HFF-Myc (cell line): ENCODE measurements at places on chromosomes 4 and X.
A peak's percentile ranks its signal among the peaks of the same experiment; 100 is the strongest.

DNA sequence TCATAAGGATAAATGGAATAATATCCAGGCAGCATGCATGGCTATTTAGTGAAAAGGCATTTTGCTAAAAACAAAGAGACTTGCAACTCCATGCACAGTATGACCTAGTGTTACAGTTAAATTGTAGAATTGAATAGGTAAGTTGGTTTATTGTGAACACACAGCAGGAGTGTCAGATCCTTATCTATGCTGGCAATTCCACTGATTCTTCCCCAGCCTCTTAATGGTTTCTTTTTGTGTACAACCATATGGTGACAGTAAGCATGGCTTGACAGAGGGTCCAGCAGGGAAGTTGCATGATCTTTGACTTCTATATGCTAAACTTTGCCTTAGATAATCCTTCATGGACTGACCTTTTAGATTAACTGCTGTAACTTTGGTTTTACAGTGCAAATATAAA is 936.6 kb upstream of the EPHA5 start:
- DNase-seq, result no peak

- DNase-seq, result no peak
Observed at GRCh38 chr4:6722891-6723290, 6.9 kb downstream of the BLOC1S4 start.

GRCh38 chrX:4668802-4669536 is 955.5 kb upstream of the PRKX start:
- no peak for DNase-seq

- DNase-seq, result peak; percentile 37
Observed at GRCh38 chr4:175536852-175537453, 275.1 kb downstream of the GPM6A start.

- no peak for DNase-seq
Observed at GRCh38 chr4:7985891-7986441, 46.3 kb upstream of the AFAP1 start.
